ENCODE measurements at places on chromosomes 11 and 22. TPM values are rescaled to one million over a fixed set of nuclear protein-coding genes. Genes with fewer than 3 reads are reported as not detected.
A peak's percentile ranks its signal among the peaks of the same experiment; 100 is the strongest.

HOATZ gene
- not detected for total RNA-seq

- DNase-seq, result no peak
Observed at GRCh38 chr11:350723-351255, 18.5 kb upstream of the B4GALNT4 start.

GRCh38 chr11:130403271-130403804 is 25.1 kb downstream of the ADAMTS8 start:
- DNase-seq, result peak; percentile 25

GRCh38 chr22:37162221-37163095 is 12.7 kb upstream of the IL2RB start:
- no peak for DNase-seq

- DNase-seq, result no peak
Observed at GRCh38 chr11:17333799-17334586, 17.6 kb upstream of the NCR3LG1 start.

- no peak for DNase-seq
Observed at GRCh38 chr22:49232319-49233067, 595.2 kb downstream of the BRD1 start.

DNA sequence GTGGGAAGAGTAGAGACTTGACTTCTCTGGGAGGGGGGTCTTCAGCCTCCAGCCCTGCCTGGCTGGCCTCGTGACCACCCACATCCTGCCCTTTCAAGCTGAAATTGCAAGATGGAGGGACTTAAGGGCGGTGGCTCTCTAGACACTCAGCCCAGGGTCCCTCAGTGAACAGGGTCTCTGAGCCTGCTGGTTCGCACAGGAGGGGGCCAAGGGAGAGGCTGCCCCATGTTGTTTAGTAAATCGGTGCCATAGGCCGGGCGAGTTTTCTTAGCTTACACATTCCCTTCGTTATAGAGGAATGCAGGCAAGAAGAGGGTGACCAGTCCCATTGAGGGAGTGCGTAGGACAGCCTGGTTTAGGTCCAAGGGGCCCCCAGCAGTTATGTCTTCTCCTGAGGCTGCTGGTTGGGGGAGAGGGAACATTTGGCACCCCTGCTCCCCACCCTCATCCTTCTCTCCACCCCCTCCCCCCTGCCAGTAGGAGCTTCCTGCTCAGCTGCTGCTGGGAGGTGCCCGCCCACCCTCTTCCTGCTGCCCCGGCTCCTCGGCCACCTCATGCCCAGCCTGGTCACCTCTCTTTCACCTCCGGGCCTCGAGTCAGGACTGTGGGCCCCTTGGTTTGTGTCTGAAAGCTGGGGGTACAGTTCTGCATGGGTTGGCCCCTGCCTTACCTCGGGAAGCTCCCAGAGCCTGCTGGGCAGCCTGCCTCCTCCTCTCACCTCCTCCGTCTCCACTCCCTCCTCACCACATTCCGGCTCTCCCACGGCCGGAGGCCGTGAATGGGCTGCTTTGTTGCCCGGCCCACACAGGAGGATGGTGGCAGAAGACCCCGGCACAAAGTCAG is 3.9 kb downstream of the FRMD8 start:
- no peak for DNase-seq

DNA sequence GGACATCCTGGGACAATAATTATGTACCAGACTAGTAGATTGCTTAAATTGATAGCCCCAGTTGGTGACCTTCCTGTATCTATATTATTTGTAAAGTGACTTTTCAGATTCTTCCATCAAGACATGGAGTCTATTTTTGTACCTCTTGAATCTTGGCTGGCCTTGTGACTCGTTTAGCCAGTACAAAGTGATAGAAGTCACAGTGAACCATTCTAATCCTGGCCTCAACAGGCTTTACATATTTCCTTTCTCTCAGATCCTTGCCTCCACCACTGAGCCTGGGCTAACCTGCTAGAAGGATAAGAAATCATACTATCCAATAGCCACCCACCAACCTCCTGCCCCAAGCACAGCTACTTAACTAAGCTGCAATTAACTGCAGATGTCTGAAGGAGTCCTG is 37.5 kb upstream of the SLC6A5 start:
- no peak for DNase-seq

DNA sequence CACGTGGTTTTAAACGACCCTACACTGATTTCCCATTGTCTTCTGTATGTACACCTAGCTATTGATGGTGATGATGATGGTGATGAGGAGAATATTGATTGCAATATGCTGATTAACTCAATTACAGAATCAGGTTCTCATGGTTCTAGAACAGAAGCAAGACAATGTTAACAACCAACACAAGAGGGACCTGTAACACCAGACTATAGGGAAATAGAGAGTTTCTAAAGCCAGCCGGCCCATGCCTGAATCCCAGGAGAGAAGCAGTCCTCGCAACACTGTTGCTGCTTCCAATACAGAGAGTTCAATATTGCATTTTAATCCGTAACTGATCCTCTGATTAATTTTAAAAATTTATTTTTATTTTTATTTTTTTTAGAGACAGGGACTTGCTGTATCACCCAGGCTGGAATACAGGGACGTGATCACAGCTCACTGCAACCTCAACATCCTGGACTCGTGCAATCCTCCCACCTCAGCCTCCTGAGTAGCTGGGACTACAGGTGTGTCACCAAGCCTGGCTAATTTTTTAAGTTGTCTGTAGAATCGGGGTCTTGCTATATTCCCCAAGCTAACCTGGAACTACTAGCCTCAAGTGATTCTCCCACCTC is 22.2 kb upstream of the UBASH3B start:
- no peak for DNase-seq

DNA sequence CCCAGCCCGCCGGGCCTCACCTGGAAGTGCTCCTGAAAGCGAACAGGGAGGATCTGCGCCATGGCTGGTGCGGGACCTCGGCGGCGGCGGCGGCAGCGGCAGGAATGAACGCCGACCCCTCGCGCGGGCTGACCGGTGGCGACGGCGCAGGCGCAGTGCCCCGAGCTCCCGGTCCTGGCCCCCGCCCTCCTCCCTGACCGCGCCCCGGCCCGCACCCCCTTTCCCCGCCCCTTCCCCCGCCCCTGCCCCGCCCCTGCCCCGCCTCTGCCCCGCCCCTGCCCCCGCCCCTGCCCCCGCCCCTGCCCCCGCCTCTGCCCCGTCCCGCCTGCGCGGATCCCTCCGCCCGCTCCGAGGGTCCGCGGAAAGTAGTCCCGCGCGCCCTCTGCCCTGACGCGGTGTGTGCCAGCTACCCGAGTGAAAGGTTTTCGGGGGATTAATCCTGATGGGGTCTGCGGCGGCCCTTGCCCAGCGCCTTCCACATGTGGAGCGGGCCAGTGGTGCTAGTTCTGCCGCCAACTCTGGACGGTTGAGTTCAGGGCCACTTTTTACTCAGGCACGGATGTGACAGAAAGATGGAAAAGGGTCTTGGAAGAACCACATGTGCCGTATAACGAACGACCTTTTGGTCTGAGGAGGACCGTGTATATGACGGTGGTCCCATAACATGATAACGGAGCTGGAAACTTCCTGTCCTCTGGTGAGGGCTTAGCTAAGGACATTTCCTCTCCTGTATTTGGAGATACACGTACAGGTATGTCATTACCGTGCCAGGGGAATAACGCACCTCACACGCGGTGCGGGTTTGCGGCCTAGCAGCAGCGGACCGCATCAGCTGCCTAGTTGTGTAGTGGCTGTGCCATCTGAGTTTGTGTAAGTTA is at the start of gene CLTCL1:
Gene CLTCL1, minus strand, starts transcription at position 140 of the 878 bp plus-strand sequence. Its CDS starts 78 bp downstream, at position 62.
- no peak for DNase-seq

DNA sequence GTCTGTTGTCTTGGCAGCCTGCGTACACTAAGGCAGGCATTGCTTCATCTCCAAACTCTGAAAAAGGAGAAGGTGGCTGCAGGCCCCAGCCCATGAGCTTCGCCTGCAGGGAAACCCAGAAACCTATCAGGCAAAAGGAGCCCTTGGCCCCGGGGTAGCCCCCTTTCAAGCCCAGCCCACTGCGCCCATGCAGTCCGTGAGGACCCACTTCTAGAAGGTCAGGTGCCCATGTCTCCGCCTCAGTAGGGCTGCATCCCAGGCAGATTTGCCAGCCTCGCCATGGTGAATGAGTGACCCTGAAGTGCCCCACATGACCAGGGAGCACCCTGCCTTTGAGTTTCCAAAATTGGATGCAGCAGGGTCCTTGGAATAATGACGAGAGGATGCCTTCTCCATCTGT is 1158.4 kb downstream of the BRD1 start:
- DNase-seq, result no peak

DNA sequence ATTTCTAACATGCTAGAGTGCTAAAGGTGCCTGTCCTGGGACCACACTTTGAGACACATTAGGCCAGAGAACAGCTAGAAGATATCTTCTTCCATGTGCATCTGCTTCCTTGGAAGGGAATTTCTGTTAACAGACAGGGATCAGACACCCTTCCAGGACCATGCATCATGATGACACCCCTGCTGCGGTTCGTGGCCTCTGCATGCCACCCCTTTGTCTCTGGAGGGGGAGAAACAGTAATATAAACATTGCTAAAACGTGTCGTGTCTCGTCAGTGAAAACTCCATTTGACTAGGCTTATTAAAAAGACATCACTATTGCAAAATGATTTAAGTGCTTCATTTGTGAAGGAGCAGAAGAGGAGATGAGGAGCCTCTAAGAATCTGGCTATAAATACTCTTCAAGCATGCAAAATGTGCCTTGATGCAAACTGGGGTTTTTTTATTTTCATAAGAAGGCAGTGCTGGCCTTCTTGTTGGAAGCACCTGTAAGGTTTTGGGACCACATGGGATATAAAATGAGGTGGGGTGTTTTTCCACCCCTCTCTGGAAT is 141.6 kb downstream of the MYO18B start:
- DNase-seq, result no peak

FLRT1 gene
- total RNA-seq, result 0.51 TPM

DNA sequence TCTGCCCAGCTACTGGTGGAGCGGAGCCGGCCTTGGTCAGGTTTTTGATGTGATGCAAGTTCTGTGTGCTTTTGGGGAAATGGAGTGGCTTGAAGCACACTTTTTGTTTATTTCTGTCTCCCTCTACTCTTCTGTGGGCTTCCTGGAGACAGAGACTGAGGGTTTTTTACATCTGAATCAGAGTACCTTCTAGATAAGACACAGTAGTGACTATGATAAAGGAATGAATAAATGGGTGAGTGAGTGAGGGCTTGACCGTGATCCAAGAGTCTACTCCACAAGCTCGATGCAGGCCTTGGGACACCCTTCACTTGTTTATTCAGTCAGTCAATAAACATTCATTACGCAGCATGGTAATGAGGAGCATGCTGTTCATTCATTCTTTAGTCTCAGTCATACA is 125.7 kb downstream of the PKNOX2 start:
- no peak for DNase-seq

GRCh38 chr11:17770048-17770652 is 35.6 kb downstream of the KCNC1 start:
- no peak for DNase-seq

SERPING1 gene
- total RNA-seq, result 1.3 TPM

KCNK4 gene
- total RNA-seq, result 1.1 TPM

Measured in Panc1 (cell line).